ENCODE measurements at places on chromosomes 3 and 15.

- DNase-seq: no peak
Measured at GRCh38 chr15:29600262-29600661, 222.0 kb downstream of the TJP1 start.

DNA sequence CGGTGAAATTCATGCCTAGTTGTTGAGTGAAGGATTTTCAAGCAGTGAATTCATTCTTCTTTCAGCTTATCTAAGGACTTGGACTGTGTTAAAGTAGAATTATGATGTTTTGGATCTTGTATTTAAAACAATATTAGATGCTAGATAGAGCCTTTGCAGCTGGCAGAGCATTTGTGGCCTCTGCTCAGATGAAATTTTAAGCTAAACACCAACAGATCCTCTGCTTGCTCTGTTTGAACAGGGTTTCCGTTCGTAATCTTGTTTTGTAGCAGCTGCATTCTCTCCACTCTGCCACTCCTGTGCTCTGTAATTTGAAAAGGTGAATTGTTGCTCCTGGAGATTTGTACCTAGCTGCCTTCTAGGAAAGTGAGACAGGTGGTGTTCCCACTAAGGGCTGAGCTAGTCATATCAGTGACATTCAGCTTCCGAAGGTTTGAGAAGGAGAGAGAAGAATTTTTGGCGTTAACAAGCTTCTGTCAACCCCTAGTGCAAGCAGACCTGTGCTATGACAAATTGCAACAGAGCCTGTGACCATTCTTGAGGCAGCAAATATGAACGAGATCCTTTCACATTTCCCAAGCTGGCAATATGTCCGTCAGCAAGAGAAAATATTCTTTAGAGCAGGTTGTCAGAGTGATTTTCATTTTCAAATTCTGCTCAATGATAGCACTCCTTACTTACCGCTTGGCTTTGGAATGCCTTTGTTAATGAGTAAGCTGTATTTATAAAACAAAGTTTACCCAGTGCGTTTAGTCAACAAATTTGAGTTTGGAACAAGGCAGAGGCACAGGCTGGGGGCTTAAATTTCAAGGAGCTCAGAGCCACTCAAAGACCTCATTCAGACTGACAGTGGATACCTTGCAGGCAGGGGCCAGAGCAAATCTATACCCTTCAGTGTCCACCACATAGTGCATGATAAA is 5.3 kb downstream of the CHST2 start:
- DNase-seq: no peak

GRCh38 chr3:130700541-130700940 is 46.1 kb downstream of the PIK3R4 start:
- no peak for DNase-seq

DNA sequence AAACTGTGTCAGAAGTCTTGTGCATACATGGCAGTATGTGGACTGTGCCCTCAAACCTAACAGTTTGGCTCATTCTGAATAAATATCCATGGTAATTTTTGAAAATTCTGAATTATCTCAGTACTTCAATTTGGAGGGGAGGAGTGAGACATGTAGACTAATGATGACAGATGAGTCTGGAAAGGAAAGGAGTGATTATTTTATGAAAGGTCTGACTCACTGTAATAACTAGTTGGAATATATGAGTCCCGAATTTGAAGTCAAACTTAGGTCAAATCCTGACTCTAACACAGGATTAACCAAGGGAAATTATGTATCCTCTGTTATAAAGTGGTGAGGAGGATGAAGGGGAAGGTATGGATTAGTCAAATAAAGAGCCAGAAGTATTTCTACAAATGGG is 38.6 kb downstream of the SUCNR1 start:
- no peak for DNase-seq

DNA sequence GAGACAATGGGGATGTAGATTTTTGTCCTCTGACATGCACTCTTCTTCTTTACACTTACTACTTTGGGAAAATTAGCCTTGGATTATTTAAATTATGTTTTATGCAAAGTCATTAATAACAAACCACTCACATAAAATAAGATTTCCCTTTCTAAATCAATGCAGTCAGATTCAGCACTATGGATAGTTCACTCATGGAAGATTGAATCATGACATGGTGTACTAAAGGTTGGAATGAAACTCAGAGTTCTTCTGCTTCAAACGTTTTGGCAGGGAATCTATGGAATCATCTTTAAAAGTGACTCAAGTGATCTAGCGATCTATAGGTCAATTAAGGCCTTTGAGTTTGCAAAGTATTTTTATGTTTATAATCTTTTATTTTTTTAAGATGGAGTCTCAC is 154.3 kb downstream of the KCNMB2 start:
- DNase-seq: no peak

- no peak for DNase-seq
Measured at GRCh38 chr3:25432176-25432720, 4.2 kb downstream of the RARB start.

- no peak for DNase-seq
Measured at GRCh38 chr3:29677421-29677820, 396.6 kb downstream of the RBMS3 start.

DNA sequence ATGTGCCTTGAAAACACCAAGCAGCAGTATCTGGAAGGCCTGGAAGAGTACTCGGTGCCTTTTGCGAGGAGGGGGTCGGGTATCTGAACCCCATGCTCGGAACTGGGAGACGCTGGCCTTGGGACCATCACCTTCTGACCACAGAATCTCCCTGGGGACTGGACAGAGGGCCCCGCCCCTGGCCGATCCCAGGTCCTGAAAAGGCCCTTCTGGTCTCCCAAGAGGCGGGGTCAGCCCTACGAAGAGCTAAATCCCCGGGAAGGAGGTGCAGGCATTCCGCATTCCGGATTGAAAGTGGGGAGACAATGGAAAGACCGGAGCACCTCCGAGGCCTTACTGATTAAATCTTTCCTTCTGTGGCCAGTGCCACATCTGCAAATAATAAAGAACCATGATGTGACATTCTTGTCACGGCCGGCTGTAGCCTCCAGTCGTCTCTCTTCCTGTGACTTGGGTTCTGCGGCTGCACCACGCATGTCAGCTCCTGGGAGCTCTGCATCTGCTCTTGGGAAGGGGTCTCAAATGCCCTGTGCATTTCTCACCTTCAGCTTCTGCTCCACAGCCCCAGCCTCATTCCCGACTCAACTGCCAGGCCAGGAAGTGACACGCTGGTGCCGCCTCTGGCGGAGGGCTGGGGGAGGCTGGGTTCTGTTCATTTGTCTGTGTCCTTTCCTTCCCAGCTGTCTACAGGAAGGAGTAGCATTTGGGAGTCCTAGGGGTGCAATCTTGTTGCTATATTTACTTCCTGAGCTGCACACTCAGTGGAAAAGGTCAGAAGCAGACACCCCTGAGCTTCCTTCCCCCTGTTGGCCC is 173.5 kb downstream of the KLF13 start:
- no peak for DNase-seq

- DNase-seq: no peak
Measured at GRCh38 chr3:50390508-50391224, 31.3 kb upstream of the TMEM115 start.

- no peak for DNase-seq
Measured at GRCh38 chr3:171806200-171807128, 3.8 kb downstream of the PLD1 start.

- no peak for DNase-seq
Measured at GRCh38 chr3:127079211-127079610, 96.3 kb downstream of the PLXNA1 start.

- DNase-seq: no peak
Measured at GRCh38 chr3:40035177-40035576, 225.8 kb downstream of the MYRIP start.

GRCh38 chr3:8851703-8852102 is 82.3 kb upstream of the OXTR start:
- DNase-seq: no peak

GRCh38 chr15:65068403-65068788 is 605 bp upstream of the RASL12 start:
- no peak for DNase-seq

DNA sequence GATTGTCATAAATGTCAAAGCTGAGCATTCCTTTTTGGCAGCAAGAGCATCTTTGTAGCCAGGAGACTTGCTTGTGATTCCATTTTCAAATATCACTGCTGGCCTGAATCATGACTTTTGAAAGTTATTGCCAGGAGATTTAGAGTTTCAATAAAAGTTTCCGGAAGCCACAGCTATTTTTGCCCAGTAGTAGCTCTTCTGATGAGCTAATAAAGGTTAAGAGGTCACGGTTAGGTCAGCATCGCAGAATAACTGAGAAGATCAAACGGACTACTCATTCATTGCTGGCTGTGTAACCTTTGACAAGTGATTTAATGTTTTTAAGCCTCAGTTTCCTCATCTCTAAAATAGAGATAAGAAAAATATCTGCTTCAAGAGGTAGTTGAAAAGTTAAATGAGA is 105.1 kb upstream of the ETV5 start:
- no peak for DNase-seq

- DNase-seq: no peak
Measured at GRCh38 chr15:100737214-100737613, 134.8 kb downstream of the ASB7 start.

DNA sequence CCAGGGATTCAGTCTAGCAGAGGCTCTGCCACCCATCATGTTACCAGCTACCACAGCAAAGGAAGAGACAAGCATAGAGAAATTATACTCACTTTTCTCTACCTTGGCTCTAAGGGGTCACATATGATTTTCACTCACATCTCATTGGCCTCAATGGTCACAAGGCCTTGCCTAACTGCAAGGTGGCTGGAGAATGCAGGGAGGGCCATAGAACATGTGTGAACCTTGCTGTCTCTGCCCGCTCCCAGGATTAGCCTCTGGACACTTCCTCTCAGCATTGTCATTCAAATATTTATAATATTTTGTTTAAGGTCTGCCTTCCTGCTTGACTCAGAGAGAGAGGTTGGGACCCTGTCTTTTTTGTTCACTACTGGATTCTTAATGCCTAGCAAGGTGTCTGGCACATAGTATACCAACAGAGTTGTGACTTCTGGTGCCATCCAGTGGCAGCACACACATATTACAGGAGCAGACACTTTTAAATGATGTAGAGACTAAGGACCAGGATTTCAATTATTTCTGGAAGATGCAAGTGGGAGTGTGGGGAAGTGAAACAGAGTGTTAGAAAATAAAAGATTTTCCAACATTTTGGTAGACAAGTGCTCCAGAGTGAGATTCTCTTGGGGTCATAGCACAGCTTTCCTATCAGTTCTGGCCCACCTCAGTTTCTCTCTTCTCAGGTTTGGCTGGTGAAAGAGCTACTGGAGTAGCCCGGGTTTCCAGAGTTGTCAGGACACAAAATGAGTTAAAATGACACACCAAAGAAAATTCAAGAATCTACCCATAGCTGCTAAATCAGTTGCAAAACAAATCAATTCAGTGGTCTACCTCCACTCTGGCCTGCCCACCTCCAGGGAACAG is 119.0 kb upstream of the RASGRP1 start:
- DNase-seq: peak; percentile 38

DNA sequence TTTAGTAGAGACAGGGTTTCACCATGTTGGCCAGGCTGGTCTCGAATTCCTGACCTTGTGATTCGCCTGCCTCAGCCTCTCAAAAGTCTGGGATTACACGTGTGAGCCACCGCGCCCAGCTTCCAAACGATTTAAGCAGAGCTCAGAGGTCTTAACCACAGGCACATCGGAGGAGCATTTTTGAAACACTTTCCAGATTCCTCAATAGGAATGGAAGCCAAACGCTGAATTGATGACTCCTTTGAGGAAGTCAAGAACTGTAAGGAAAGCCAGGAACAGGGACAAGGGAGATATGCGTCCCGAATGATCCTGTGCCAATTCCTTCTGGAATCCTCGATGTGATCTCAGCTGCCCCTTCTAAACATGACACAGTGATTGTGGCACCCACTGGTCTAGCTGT is 40.0 kb downstream of the TRH start:
- DNase-seq: no peak

GRCh38 chr3:172626021-172626640 is 84.7 kb downstream of the NCEH1 start:
- no peak for DNase-seq

GRCh38 chr15:35674873-35675781 is 129.2 kb upstream of the DPH6 start:
- DNase-seq: no peak

GRCh38 chr3:98954791-98955604 is 53.5 kb upstream of the DCBLD2 start:
- no peak for DNase-seq

DNA sequence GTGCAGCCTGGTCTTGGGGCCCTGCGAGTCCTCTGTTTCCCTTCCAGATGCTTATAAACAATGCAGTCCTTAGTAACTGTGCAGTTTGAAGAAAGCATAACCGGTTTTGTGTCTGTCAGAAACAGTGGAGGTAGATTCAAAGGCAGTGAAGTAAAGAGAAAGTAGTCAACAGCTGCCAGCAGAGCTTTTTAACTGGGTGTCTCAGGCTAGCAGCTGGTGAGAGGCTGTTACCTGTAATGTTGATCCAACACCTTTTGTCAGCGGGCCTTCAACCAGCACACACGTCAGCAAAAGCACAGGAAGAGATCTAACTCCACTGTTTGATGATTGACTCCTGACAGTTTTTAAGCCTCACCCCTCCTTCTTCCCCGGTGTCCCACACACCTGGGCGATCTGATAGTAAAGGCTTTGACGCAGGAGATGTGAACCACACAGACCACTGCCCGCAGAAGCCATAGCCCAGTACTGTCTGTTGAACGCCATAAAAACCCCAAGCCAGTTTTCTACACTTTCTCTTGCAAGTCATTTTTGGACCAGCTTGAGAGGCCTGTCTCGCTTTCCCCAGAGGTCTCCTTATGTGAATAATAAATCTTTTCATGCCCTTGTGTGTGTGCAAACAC is 178.0 kb downstream of the FMN1 start:
- no peak for DNase-seq

- no peak for DNase-seq
Measured at GRCh38 chr3:16538507-16538906, 25.0 kb upstream of the RFTN1 start.

GRCh38 chr3:4503050-4503449 is 9.9 kb downstream of the ITPR1 start:
- DNase-seq: no peak

DNA sequence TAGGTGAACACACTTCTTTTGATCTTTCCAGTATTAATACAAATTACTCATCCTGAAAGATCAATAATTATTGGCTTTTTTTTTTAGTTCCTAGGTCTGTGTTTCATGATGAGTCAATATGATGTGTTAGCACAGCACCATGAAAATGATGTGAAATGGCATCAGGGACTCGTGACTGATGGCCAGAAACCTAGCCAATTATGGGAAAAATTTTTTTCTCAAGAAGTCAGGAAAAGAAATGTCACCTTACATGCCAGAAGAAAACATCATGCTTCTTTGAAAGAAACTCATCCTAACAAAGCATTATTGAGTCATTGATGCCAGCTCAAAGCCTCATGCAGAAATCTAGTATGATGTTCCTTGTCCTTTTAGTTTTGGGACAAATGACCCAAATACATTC is 468.3 kb upstream of the CBLB start:
- DNase-seq: no peak

- no peak for DNase-seq
Measured at GRCh38 chr3:134827213-134827612, 32.2 kb downstream of the EPHB1 start.

Data from activated T-helper 1 cell treated with anti-CD3 and anti-CD28 coated beads, Interleukin-2, amount 50 U/mL, for 16 hours (primary cell).